AG04450 (cell line): ENCODE measurements at places on chromosomes 1 and 21.

- peak; percentile 29 for DNase-seq
Observed at GRCh38 chr21:42221581-42222345, 2.8 kb downstream of the ABCG1 start.

DNA sequence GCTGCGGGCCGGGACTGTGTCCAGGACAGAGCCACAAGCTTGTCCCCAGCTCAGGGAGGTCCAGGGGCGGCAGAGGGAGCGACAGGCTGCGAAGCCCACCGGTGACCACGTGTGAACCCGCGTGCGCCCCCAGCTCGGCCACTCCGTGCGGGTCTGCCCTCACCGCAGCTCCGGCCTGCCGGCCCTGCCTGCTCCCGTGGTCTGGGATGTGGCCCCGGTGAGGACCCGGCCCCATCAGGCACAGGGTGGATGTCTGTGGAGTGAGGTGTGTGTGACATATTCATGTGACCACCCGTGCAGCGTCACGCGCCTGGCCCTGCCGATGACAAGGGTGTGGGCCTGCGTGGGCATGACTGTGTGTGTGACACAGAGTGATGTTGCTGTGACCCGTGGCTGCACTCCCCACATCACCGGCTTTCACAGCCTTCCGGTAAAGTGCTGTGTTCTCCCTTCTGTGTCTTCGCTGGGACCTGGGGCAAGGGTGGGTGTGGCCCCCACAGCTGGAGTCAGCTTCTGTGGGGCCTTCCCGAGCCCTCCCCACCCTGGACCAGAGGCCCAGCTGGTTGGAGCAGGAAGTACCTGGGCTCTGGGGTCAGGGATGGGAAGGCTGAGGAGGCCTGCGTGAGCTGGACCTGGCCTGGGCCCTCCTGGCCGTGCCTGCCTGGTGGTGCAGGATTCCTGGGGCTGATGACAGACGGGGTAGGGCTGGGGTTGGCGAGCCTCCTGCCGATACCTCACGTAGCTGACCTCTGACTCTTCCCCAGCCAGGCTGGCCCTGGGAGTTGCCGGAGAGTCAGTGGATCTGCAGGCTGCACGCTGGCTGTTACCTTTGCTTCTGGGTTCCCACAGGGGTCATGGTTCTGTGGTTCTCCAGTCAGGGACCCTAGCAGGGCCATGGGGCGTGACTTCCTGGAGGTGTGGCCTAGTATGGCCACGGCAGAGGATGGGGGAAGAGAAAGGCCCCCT lies 4.1 kb downstream of the RNF223 start:
- no peak for DNase-seq

GRCh38 chr1:229841230-229841629 lies 215.2 kb downstream of the URB2 start:
- no peak for DNase-seq

DNA sequence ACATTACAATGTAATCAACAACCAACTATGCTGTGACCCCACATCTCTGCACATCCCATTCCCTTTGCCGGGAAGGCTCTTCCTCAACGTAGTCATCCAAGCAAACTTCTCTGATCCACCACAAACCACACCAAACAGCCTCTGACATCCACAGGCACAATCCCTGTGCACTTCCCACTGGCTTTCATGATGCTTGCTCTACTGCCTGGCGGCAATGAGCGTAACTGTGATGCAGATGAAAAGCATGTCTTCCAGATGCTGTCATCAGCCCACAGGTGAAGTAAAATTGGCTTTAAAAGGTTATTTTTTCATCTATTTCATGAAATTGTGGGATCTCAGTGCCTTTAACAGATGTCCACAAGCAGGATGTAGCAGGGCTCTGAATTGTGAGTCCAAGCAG lies 635.2 kb downstream of the SMYD3 start:
- peak; percentile 77 for DNase-seq

DNA sequence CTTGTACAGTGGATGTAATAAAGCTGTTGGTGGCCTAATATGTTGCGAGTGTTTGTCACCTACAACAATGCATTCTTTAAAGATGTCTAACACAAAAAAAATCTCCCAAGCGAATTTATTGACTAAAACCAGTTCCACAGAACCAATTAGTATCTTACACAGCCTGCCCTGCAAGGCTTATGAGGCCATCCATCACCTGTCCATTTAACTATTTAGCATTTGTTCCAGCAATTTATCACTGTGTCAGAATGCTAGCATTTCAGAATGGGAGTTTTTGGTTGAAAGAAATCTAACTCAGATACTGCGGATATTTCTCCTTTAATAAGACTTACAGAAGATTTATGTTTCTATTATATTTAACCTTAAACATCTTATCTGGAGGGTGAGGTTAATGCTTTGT lies 831.1 kb upstream of the PRMT6 start:
- DNase-seq, result no peak

DNA sequence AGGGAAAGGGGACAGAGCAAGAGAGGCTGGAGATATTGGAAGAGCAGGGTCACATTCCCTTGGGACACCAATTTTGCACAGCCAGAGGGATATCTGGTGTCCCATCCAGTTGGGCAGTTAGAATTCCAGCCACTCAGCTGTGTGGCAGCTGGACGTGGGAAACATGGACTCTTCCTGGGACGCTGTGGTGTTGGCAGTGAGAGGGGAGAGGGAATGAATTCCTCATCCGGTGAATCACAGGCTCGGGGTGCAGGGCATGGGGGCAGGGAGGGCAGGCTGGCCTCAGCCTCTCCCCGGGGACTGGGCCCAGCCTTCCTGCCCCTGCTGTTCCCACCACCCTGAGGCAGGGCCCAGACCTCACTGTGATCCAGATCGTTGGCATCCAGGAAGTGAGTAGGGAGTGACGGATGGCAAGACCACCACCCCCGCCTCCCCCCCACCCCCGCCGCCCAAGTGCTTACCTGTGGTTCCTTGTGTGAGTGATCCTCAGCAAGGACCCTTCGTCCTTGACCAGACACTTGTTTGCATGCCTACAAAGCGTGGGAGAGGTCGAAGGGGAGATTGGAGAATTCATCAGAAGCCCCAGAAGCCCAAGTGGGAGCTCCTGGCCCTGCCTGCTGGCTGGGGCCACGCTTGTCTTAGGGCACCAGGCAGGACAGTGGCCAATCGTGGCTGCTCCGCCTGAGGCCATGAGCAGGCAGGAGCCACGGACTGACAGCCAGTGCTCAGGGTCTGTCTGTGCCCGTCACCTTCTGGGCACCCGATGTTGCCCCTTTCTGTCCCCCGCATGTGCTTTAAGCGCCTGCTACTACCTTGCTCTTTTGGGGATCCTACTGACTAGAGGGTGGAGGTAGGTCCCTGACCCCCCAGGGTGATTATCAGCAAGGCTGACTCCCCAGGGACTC lies 8.7 kb downstream of the WNT3A start:
- DNase-seq, result no peak

DNA sequence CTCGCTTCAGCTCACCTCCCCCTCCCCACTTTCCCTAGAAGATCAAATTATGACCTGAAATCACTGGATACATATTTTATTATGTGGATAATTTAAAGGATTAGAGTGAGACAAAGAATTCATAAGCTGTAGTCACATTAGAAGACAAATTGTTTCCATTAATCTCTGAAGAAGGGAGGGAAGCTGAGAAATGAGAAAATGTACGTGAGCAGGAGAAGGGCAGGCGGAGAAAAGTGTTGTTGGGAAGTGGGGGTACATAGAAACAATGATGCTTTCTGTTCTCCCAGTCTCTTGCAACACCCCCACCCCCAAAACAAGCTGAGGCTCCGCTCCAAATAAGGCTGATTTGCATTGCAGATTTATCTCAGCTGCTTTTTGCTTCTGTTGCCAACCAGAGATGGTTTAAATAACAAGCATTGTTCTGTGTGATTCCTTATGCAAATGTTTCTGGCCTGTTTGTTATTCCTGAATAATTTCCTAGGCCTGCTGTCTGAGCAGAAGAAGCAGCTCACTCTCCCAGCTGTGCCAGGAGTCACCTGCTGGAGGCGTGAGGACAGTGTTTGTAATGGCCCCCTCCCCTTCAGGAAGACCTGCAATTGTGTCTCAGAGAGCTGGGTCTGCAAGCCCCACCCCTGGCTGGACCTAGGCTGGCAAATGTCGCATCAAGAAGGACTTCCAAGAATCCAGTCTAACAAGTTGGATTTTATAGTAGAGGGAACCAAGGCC lies 121.8 kb upstream of the TNR start:
- DNase-seq, result no peak

DNA sequence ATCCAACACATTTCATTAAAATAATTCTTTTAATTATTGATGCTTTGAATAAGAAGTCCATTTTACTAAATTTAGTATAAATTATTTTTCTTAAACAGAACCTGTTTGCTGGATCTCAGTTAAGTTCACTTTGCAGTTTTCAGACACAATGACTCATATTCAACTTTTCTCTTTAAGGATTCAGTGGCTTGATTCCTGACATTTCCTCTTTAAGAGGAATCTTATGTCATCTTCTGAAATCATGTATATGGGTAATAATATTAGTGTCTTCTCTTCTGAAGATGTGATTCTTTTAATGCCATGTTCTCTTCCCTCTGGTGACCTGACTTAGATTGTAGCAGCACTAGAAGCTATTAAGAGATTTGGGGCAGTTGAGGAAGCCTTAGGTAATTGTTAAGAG lies 12.6 kb downstream of the CREG1 start:
- no peak for DNase-seq

- DNase-seq, result no peak
Observed at GRCh38 chr1:114764689-114765088, 6.9 kb upstream of the CSDE1 start.

DNA sequence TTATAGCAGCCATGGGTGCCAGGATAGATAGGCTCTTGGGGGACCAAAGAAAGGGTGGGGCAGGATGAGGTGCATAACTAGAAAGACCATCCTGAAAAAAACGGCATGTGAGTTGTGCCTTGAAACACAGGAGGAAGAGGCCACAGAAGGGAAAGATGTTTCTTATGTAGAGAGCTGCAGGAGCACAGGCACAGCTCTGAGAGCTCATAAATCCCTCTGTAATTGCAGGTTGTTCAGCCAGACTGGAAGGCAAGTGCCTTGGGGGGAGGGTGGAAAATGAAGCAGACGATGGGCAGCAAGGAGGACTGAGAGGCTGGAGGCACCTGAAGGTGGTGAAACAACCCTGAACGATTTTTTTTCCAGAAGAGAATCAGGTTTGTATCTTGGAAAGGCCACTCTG lies 170.7 kb downstream of the NR5A2 start:
- no peak for DNase-seq

DNA sequence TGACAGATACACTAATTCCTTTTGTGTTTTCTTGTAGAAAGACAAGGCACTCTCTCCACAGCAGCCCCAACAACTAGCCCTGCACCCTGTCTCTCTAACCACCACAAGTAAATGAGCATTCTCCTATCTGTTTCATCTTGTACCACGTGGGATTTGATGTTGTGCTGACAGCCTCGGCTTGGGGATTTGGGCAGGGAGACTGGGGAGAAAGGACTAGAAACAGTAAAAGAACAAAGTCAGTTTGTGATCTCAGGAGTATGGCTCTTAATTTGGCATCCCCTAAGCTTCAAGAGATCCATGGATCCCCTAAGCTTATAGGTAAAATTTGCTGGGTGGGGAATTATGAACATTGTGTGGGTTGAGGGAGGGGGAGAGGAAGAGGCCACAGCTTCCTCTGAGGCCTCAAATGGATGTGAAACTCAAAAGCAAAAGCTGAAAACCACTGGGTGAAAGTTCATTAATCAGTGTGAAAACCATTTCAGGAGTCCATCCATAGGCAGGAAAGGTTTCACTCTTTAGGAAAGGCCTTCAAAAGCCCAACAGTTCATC lies 3.1 kb downstream of the C1orf162 start:
- no peak for DNase-seq

GRCh38 chr1:59113876-59114457 lies 182.9 kb upstream of the FGGY start:
- DNase-seq, result no peak

DNA sequence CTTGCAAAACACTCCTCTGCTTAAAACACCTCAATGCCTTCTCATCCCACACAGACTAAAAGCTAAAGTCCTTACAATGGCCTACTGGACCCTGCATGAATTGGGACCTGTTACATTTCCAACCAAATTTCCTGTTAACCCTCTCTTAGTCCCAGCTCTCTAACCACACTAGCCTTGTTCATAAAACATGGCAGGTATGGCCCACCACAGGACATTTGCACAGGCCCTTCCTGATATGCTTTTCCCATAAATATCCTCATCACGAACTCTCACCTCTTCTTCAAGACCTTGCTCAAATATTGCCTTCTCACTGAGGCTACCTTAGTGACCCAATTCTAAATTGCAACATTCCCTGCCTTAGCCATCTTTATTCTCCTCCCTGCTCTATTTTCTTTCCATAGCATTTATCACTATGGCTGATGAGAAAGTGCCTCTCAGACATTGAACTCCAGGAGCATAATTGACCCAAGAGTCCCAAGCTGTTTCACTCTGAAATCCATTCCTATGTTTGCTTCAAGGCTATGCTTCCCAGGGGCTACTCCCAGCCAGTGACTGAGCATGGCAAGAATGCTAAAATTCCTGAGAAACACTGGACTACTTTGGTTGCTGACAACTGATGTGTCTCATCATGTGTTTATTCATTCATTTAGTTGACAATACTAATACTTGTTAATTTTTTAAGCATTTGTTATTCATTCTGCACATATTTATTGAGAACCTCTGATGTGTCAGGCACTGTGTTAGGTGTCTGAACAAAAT lies 2.7 kb upstream of the PALMD start:
- DNase-seq, result no peak

DNA sequence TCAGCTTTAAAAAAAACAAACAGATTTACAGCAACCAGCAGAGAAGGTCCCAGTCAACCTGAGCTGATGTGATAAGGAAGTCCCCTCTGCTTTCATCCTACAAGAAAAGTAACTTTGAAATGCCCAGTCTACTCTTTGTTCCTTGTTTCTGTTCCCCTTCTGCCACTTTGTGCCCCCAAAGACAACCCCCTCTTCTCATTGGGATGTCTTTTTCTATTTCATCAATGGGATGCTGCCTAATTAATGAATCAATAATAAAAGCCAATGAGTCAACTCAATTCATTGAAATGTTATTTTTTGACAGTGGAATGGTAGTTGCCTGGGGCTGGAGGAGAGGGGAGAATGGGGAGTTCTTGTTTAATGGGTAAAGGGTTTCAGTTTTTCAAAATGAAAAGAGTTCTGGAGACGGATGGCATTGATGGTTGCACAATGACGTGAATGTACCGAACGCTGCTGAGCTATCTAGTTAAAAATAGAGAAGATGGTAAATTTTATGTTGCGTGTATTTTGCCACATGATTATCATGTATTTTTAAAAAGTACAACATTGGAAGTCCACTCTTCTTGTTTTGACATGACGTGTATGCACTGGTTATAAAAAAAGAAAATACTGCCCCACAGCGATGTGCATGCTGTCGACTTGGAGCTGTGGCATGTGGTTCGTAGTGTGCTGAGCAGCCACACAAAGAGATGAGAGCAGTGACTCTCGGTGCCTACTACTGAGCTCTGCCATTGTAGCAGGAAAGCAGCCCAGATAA lies 22.4 kb upstream of the PADI2 start:
- no peak for DNase-seq

DNA sequence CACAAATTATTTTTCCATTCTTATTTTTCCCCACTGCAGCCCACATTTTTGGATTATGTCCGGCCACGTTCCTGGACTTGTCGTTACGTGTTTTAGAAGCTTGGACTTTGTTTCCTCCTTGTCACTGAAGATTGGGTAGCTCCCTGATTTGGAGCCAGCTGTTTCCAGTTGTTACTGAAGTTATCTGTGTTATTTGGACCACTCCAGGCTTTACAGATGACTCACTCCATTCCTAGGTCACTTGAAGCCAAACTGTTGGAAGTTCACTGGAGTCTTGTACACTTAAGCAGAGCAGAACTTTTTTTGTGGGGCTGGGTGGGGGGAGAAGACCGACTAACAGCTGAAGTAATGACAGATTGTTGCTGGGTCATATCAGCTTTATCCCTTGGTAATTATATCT lies 12.2 kb upstream of the AXDND1 start:
- DNase-seq, result peak; percentile 56
